ENCODE measurements at places on chromosomes 7 and 10. TPM values are rescaled to one million over a fixed set of nuclear protein-coding genes. Genes with fewer than 3 reads are reported as not detected.

CYP51A1 gene
- polyA plus RNA-seq, result 13.4 TPM

PRPF18 gene
- 47.9 TPM for polyA plus RNA-seq

CLDN12 gene
- 0.82 TPM for polyA plus RNA-seq

NFE2L3 gene
- polyA plus RNA-seq, result 6.5 TPM

NKX1-2 gene
- not detected for polyA plus RNA-seq

DNA sequence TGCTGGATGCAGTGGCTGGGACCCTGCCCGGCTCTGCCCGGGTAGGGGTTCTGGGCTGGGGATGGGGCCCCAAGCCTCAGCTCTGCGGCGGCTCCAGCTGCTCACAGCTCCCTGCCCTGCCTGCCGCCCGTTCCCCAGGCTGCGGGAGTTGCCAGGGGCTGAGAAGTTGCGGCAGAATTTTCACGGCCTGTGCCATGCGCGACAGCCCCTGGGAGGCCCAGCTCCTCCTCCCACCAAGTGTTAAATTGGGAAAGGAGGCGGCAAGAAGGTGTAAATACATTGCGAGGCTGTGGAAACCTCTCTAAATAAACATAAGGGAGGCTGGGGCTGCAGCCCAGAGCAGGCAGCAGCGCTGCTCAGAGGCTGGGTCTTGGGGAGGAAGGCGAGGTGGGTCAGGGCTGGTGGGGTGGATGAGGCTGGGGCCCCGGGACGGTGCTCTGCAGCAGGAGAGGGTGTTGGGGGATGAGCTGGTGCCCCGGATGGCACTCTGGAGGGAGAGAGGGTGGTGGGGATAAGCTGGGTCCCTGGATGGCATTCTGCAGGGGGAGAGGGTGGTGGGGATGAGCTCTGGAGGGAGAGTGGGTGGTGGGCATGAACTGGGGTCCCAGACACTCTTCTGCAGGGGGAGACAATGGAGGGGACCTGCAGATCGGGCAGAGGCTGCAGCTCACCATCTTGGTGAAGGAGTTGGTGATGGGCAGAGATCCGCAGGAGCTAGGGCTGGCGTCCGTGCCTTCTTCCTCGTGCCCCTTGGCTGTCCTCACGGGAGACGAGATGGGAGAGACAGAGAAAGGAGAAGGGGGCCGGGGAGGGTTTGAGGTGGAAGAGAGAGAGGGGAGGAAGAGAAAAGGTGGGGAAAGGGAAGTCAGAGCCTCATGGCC, 85.5 kb upstream of the GNA12 start:
- no peaks in the 10 kb centered on the region for H3K27me3 ChIP-seq
- no peaks in the 10 kb centered on the region for H3K4me1 ChIP-seq
- H3K4me3 ChIP-seq, result no peak overlapping the region
- H3K27ac ChIP-seq, result no peak overlapping the region
- peaks cover 48% of the 10 kb centered on the region for H3K36me3 ChIP-seq

GRCh38 chr10:7666253-7667023, at the start of gene ITIH5:
ITIH5 (minus strand) TSS chr10:7666966; CDS start chr10:7666892, 74 bp downstream.
- no peaks in the 10 kb centered on the region for H3K36me3 ChIP-seq
- peak within 1 kb of the TSS; percentile 39 for H3K4me3 ChIP-seq
- peaks cover 10% of the 10 kb centered on the region for H3K4me1 ChIP-seq
- DNase-seq, result no peak
- H3K27ac ChIP-seq, result no peak within 1 kb of the TSS

GRCh38 chr7:117163101-117163500, 159.8 kb downstream of the WNT2 start:
- H3K27me3 ChIP-seq, result no peaks in the 10 kb centered on the region
- no peaks in the 10 kb centered on the region for H3K4me1 ChIP-seq
- DNase-seq, result no peak
- H3K27ac ChIP-seq, result no peak overlapping the region
- H3K36me3 ChIP-seq, result no peaks in the 10 kb centered on the region

- no peaks in the 10 kb centered on the region for H3K27me3 ChIP-seq
- no peak for DNase-seq
- no peaks in the 10 kb centered on the region for H3K4me1 ChIP-seq
- no peak overlapping the region for H3K4me3 ChIP-seq
- H3K27ac ChIP-seq, result no peak overlapping the region
Measured at GRCh38 chr7:157739031-157739430, 402.2 kb downstream of the DNAJB6 start.

DNA sequence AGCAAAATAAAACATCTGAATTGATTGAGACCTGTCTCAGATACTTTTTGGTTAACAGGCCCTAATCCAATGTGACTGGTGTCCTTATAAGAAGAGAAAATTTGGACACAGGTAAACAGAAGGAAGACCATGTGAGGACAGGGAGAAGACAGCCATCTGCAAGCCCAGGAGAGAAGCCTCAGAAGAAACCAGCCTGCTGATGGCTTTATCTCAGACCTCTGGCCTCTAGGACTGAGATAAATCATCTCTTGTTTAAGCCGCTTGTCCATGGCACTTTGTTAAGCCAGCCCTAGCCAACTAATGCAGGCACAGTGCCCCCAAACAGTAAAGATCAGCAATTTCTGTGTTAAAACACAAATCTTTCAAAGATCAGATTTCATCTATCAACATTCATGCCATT, 41.8 kb upstream of the FIGNL1 start:
- H3K4me3 ChIP-seq, result no peak overlapping the region
- H3K4me1 ChIP-seq, result no peaks in the 10 kb centered on the region
- H3K27me3 ChIP-seq, result no peaks in the 10 kb centered on the region
- H3K27ac ChIP-seq, result no peak overlapping the region
- DNase-seq, result no peak
- H3K36me3 ChIP-seq, result no peaks in the 10 kb centered on the region

DNA sequence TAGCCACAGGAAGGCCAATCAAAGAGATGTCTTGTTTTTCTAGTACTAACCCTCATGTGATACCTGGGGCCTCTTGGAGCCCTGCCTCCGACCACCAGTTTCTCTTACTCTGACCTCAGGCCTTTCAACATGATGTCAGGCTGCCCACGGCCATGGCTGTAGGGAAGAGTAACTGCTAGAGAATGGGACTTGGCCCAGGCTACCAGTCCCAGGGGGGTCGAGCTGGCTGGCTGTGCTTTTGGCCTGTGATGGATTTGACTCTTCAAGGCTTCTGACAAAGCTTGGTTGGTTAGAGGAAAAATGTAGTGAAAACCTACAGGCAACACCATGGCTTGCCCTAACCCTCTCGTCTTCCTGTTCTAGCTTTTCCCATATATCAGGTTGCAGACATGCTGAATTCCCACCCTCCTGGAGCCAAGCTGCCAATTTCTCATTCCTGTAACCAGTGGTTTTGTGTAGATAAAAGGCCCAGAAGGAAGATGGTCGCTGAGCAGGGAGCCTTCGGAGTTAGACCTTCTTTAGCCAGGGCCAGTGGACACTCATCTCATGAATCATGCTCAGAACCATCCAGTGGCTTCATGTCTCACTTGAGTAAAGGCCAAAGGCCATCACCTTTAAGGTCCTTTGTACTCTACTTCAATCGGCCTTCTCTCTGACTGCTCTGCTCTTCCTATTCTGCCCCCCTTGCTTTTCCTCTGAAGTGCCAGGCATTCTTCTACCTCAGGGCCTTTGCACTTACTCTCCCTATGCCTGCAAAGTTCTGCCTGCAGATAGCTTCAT, 19.7 kb downstream of the SUFU start:
- DNase-seq, result no peak
- no peaks in the 10 kb centered on the region for H3K27me3 ChIP-seq
- H3K36me3 ChIP-seq, result no peaks in the 10 kb centered on the region
- no peak overlapping the region for H3K4me3 ChIP-seq

DNA sequence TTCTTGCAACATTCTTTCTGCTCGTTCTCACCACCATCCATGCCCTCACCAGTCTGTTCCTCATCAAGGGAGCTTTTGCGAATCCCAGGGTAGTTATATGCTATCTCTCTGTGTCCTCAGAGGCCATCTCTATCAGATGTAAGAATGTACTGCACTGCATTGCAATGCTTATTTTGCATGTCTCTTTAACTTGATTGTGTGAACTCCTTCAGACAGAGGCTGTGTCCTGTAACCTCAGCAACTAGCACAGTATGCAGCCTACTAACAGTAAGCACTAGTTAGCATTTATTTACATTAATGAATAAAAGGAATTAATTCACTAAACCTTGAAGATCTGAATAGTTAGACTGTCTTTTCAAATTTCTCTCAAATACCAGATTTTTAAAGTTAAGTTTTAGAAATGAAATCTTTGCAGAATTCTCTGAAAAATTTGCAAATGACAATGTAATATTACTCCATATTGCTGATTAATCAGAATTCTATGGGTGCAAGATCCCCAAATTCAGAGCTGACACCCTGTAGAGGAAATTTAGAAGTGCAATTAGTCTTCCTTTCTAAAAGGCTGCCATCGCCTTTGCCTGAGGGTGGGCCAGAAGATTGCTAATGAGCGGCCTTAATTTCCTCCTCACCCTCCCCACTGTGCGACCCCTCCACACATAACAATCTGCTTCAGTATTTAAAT, 10.3 kb upstream of the LHFPL3 start:
- H3K27ac ChIP-seq, result no peak overlapping the region
- H3K4me1 ChIP-seq, result no peaks in the 10 kb centered on the region
- H3K4me3 ChIP-seq, result no peak overlapping the region
- no peaks in the 10 kb centered on the region for H3K36me3 ChIP-seq

DNA sequence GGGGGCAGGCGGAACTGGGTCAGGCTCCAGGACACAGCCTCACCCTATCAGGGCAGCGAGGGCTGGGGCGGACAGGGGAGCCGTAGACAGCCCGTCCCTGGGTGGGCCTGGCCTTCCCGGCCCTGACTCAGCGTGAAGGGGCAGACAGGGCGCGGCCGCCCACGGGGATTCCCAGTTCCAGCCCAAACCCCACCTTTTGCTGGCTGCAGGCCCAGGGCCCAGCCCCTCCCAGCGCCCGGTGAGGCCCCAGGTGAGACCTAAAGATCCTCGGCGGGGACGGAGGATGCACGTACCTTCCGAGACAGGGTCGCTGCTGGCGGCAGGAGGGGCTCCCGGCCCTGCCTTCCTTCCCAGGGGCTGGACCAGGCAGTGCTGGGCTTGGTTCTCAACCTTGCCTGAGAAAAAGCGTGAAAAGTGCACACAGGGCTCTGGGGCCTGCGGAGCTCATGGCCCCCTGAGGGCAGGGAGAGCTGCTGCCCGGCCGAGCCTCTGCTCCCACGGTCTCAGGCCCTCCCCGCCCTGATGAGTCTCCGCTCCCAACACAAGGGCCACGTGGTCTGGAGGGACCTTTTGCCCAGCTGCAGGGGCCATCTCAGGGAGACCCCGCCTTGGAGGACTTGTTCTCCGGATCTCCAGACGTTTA, 43.9 kb upstream of the DNAJB6 start:
- H3K4me3 ChIP-seq, result no peak overlapping the region
- H3K4me1 ChIP-seq, result no peaks in the 10 kb centered on the region
- no peak for DNase-seq
- H3K36me3 ChIP-seq, result no peaks in the 10 kb centered on the region

DNA sequence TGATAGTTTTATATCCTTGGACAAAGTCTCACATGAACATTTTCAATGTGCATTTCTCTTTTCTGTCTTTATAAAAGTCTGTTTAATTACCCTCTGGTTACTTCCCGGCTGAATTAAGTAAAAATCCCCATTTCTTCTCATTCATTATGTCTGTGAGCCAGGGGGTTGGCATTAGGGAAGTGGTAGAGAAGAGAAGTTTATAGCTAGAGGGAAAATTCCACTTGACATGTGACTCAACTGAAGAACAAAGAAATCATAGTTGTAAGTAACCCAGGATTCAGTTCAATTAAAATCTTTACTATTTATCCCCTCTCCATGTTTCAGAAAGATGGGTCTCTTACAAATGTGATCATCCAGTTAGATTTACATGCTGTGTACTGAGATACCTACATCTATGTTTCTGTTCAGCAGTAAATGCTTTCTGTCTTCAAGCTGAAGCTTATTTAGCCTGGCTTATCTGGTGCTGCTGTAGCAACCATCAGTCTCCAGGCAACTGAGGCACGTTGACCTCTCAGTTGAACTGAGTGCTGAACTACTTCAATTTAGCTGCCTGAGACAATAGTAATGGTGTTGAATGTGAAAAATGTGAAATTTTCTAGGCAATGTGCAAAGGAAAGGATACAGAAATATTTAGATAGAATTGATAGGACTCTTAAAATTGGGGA, 181.6 kb downstream of the MLLT10 start:
- no peak overlapping the region for H3K27ac ChIP-seq
- H3K4me3 ChIP-seq, result no peak overlapping the region
- no peak for DNase-seq
- no peaks in the 10 kb centered on the region for H3K27me3 ChIP-seq
- H3K36me3 ChIP-seq, result peaks cover 4% of the 10 kb centered on the region
- H3K4me1 ChIP-seq, result no peaks in the 10 kb centered on the region

GRCh38 chr10:78905957-78906308, 162.8 kb upstream of the ZMIZ1 start:
- no peak overlapping the region for H3K27ac ChIP-seq
- H3K4me3 ChIP-seq, result no peak overlapping the region
- no peaks in the 10 kb centered on the region for H3K36me3 ChIP-seq
- no peak for DNase-seq
- H3K4me1 ChIP-seq, result no peaks in the 10 kb centered on the region
- H3K27me3 ChIP-seq, result no peaks in the 10 kb centered on the region

- no peak overlapping the region for H3K27ac ChIP-seq
- H3K4me3 ChIP-seq, result no peak overlapping the region
- no peaks in the 10 kb centered on the region for H3K4me1 ChIP-seq
- no peak for DNase-seq
- no peaks in the 10 kb centered on the region for H3K27me3 ChIP-seq
Measured at GRCh38 chr7:112411186-112411795, 39.0 kb upstream of the IFRD1 start.

DNA sequence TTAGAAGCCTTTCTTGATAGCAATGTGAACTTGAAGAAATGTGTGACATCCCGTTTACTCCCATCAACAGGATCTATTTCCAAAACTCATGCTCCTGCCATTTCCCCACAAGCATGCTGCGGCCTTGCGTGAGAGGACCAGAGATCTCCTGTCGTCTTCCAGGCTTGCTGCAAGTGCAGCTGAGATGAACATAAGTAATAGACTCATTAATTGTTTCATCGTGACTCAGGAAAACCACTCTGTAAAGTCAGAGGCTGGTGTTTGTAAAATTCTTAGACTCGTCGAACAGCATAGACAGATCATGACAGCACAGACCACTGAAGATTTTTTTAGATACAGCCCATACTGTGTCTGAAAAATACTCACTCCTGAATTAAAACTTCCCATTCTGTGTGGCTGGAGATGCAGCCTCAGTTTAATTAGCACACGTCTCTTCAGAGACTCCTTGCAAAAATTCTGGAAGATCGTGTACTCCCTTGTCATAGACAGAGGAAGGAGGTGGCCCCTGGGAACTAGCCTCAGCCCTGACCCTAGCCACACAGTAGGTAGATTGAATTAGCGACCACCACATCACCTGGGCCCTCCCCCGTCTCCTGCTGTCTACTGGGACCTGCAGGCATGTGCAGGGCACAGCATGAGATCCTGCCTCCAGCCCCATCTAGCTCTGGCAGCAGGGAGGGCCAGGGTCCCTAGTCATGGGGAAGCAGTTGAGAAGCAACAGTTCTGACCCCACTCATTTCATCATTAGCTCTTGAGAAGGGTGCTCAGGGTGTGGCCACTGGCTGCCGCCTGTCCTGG, 226.0 kb downstream of the CELF2 start:
- peaks cover 91% of the 10 kb centered on the region for H3K4me1 ChIP-seq
- H3K36me3 ChIP-seq, result peaks cover 11% of the 10 kb centered on the region
- H3K27ac ChIP-seq, result no peak overlapping the region
- H3K27me3 ChIP-seq, result no peaks in the 10 kb centered on the region

Measured in CD8-positive, alpha-beta memory T cell (primary cell).